ENCODE measurements at places on chromosomes 3 and 15. TPM values are rescaled to one million over a fixed set of nuclear protein-coding genes. Genes with fewer than 3 reads are reported as not detected.

The P3H2 gene
- polyA plus RNA-seq = 17.7 TPM

DNA sequence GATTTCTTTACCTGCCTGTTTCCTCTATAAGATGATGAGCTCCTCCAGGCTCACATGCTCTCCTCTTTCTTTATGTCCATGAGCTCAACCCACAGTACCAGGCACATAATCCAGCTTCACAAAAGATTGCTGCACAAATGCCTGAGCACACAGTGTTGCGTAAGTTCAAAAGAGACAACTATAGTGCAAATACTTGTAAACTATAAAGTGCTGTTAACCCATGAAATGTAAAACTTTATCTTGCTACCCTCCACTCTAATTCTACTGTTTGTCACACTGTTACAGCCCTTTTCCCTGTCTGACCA, 101.0 kb upstream of the LPP start:
- no peaks in the 10 kb centered on the region for H3K36me3 ChIP-seq
- no peaks in the 10 kb centered on the region for H3K27me3 ChIP-seq
- H3K4me1 ChIP-seq = peaks cover 38% of the 10 kb centered on the region
- H3K27ac ChIP-seq = peak overlapping the region; percentile 96

DNA sequence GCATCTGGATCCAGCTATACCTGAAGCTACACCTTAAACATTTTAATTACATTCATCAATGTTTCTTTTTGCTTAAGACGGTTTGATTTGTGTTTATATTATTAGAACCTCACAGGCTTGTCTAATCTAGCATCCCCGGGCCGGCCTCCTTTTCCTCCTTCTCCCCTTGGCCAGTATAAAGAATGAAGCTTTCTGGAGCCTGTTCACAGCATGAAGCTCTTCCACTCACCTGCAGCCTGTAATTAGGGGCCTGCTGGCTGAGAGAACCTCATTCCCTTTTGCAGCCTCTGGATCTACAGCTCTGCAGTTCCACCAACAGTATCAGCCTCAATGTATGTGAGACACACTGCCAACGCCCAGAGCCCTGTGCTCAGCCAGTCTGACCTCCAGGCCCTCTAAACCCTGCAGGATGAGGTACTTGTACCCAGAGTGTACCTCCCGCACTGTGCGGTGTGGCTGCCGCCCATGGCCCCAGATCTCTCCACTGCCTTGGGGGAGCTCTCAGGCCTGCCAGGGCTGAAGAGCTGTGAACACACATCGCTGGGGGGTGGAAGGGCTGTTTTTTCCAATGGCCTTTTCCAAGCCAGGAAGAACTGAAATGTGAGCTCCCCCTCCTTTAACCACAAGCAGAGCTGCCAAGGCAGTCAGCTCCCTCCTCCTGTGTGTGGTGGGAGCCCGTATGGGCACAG, 114.7 kb upstream of the ALDH1A3 start:
- H3K36me3 ChIP-seq = no peaks in the 10 kb centered on the region
- H3K4me1 ChIP-seq = peaks cover under 1% of the 10 kb centered on the region
- no peak overlapping the region for H3K4me3 ChIP-seq
- H3K27me3 ChIP-seq = no peaks in the 10 kb centered on the region
- H3K27ac ChIP-seq = no peak overlapping the region

The GCSAM gene
- polyA plus RNA-seq = 8.4 TPM

- no peaks in the 10 kb centered on the region for H3K27me3 ChIP-seq
- no peak for DNase-seq
- H3K4me3 ChIP-seq = no peak overlapping the region
- H3K4me1 ChIP-seq = peaks cover 19% of the 10 kb centered on the region
Measured at GRCh38 chr3:65568497-65568896, 470.2 kb downstream of the MAGI1 start.

DNA sequence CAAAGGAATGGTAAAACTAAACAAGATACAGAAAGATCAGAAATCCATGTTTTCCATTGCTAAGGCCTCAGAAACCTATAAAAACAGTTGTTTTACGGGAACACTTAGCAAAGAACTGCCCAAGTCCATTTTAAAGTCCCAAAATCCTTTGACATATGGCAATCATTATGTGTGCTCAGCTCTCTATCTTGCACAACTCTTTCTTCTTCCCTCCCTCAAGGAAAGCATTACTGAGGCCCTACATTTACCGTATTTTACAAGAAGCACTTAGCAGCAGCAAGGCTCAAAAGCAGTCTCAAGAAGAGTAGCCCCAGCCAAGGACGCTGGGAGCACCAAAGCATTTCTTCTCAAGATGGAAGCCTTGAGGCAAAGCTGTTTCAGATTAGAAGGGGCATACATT, 169.6 kb upstream of the LRTM1 start:
- H3K27ac ChIP-seq = no peak overlapping the region
- no peaks in the 10 kb centered on the region for H3K36me3 ChIP-seq
- no peaks in the 10 kb centered on the region for H3K27me3 ChIP-seq
- no peak overlapping the region for H3K4me3 ChIP-seq
- no peaks in the 10 kb centered on the region for H3K4me1 ChIP-seq

DNA sequence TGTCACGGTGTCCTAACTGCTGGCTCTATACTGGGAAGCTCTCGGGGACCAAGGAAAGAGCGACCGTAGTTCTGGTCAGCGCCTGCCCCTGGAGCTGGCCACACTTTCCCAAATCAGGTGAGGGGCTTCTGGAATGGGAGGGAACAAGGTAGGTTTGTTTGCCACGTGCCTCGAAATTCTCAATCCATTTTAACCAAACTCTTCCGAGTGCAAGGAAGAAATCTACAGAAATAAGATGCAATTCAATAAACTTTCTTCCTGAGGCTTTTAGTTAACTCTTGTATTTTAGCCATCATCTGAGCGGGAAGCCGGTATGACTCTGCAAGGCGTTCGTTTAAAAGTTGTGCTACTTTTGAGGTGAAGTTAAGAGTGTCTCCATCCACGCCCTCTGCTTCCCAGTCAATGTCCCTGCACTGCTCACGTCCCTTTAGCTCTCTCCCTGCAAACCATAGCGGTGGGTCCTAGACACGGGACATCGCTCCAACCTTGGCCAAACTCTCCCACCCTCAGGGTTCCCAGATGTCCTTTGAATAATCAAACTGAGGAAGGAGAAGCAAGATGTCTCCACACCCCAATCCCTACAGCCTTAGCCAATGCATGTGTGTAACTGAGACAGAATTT, 597 bp downstream of the AGTR1 start:
- H3K4me3 ChIP-seq = peak overlapping the region; percentile 61
- DNase-seq = no peak
- peak overlapping the region; percentile 85 for H3K27ac ChIP-seq
- H3K4me1 ChIP-seq = no peaks in the 10 kb centered on the region
- no peaks in the 10 kb centered on the region for H3K36me3 ChIP-seq

GRCh38 chr15:91357011-91357410, 257.0 kb downstream of the SV2B start:
- no peaks in the 10 kb centered on the region for H3K27me3 ChIP-seq
- H3K4me3 ChIP-seq = no peak overlapping the region
- H3K27ac ChIP-seq = no peak overlapping the region
- DNase-seq = no peak

DNA sequence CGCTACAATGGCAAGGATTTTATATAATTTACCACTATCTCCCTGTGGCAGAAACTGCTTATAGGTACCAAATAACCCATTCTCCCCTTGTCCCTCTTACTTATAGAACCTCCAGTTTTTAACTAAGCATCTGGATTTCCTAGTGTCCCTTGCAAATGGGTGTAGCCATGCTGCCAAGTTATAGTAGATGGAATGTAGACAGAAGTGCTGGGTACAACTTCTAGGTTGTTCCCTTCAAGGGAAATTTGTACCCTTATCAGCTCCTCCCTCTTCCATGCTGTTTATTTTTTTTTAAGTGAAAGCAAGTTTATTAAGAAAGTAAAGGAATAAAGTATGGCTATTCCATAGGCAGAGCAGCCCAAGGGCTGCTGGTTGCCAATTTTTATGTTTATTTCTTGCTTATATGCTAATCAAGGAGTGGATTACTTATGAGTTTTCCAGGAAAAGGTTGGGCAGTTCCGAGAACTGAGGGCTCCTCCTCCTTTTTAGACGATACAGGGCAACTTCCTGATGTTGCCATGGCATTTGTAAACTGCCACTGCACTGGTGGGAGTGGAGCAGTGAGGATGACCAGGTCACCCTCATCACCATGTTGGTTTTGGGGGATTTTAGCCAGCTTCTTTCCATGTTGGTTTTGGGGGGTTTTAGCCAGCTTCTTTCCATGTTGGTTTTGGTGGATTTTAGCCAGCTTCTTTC, 40.1 kb upstream of the TM4SF19 start:
- no peaks in the 10 kb centered on the region for H3K27me3 ChIP-seq
- H3K27ac ChIP-seq = no peak overlapping the region
- H3K4me1 ChIP-seq = no peaks in the 10 kb centered on the region
- no peak overlapping the region for H3K4me3 ChIP-seq

- H3K27me3 ChIP-seq = no peaks in the 10 kb centered on the region
- no peak overlapping the region for H3K4me3 ChIP-seq
- H3K36me3 ChIP-seq = no peaks in the 10 kb centered on the region
- DNase-seq = no peak
- H3K4me1 ChIP-seq = no peaks in the 10 kb centered on the region
Measured at GRCh38 chr15:68706256-68706655, 114.4 kb downstream of the ANP32A start.

GRCh38 chr3:6862880-6863195, 1.9 kb downstream of the GRM7 start:
- H3K4me3 ChIP-seq = no peak overlapping the region
- H3K27ac ChIP-seq = no peak overlapping the region
- peaks cover 56% of the 10 kb centered on the region for H3K27me3 ChIP-seq

GRCh38 chr3:152474585-152474984, 205.9 kb downstream of the MBNL1 start:
- no peak overlapping the region for H3K27ac ChIP-seq
- H3K36me3 ChIP-seq = no peaks in the 10 kb centered on the region
- no peak for DNase-seq
- H3K4me1 ChIP-seq = no peaks in the 10 kb centered on the region

GRCh38 chr3:67228136-67228535, 230.0 kb downstream of the KBTBD8 start:
- no peaks in the 10 kb centered on the region for H3K4me1 ChIP-seq
- H3K4me3 ChIP-seq = no peak overlapping the region
- no peaks in the 10 kb centered on the region for H3K36me3 ChIP-seq
- DNase-seq = no peak
- no peaks in the 10 kb centered on the region for H3K27me3 ChIP-seq
- H3K27ac ChIP-seq = no peak overlapping the region

The COL6A5 gene
- polyA plus RNA-seq = not detected

GRCh38 chr3:180802837-180803236, 109.6 kb upstream of the FXR1 start:
- H3K27ac ChIP-seq = no peak overlapping the region
- H3K27me3 ChIP-seq = no peaks in the 10 kb centered on the region
- H3K4me1 ChIP-seq = no peaks in the 10 kb centered on the region
- H3K4me3 ChIP-seq = no peak overlapping the region
- DNase-seq = no peak

The FOXL2 gene
- not detected for polyA plus RNA-seq

DNA sequence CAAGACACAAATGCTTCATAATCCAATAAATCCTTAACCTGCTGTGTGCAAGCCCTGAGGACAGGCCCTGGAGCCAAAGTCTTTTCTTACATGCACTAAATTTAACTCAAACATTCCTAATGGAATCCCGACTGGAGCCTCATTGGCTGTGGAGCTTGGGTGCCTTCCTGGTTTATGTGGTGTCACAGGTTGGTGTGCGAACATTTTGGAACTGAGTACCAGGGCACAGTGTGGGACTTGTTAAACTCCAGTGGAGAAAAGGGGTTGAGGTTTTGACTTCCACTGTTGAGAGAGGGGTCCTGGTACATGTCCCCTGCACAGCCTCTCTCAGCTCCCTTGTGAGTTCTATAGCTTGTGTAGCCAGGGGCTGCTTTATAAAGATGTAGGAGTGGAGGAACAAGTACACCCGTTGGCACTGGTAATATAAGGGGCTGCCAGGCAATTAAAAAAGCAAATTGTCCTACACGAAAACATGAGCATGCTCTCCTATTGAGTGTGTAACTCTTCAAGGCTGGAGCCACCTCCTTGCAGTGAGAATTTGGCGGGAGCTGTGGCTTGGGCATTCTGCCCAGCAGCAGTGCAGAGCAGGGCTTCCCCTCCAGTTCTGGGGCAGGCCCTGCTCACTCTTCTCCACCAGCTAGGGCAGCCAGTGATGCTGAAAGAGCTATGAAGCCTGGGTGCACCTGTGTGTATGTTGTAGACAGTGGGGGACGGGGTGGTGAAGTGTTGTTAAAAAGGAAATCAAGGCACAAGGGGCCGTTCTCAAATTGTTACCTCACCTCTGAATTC, 218.1 kb downstream of the CLSTN2 start:
- H3K27me3 ChIP-seq = no peaks in the 10 kb centered on the region
- DNase-seq = no peak
- H3K36me3 ChIP-seq = no peaks in the 10 kb centered on the region
- no peak overlapping the region for H3K27ac ChIP-seq
- no peaks in the 10 kb centered on the region for H3K4me1 ChIP-seq
- no peak overlapping the region for H3K4me3 ChIP-seq

DNA sequence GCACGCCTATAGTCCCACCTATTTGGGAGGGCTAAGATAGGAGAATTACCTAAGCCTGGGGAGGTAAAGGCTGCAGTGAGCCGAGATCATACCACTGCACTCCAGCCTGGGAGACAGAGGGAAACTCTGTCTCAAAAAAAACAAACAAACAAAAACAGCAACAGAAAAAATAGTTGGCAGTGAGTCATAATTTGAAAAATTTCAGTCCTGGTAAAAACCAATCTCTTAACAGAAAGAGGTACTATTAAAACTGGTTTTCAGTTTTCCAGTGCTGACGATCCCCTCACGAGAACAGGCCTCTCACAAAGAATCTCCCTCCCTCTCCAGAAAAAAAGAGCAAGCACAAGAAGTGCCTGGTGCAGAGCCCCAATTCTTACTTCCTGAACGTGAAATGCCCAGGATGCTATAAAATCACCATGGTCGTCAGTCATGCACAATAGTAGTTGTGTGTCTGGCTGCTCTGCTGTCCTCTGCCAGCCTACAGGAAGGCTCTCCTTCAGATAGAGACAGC, 22.8 kb upstream of the MAP4 start:
- H3K4me1 ChIP-seq = no peaks in the 10 kb centered on the region
- peak overlapping the region; percentile 64 for H3K27ac ChIP-seq
- no peaks in the 10 kb centered on the region for H3K27me3 ChIP-seq
- DNase-seq = no peak
- H3K36me3 ChIP-seq = no peaks in the 10 kb centered on the region

DNA sequence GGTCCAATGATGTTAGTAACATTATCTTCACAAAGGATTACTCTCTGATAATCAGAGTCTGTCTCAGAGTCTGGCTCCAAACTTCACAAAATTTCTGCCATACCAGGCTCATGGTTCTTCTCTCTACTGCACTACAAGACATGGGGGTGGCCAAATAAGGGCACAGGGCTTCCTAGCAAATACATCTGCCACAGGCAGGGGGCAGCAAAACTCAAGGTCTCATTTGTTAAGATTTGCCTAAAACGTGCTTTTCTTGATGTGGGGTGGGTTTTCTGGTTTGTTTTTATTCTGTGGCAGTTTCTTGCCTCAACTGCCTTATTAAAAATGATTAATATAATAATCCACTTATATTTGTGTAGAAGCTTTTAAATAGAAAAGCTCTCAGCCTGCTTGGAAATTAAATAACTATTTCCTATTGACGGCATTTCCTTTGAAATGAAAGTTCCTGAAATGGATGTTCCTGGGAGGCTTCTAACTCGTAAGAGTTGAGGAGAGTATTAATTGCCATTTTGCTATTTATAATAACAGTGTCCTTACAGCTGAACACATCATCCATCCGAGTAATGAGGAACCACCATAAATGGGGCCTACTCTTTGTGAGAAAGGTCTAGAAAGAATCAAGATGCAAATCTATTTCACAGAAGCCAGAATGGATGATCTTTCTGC, 53.8 kb downstream of the SST start:
- H3K27me3 ChIP-seq = no peaks in the 10 kb centered on the region
- H3K36me3 ChIP-seq = no peaks in the 10 kb centered on the region
- no peak overlapping the region for H3K27ac ChIP-seq
- no peaks in the 10 kb centered on the region for H3K4me1 ChIP-seq
- no peak for DNase-seq

The AADACL2 gene
- 0.03 TPM for polyA plus RNA-seq
